ENCODE measurements at places on chromosomes 2 and 18.

DNA sequence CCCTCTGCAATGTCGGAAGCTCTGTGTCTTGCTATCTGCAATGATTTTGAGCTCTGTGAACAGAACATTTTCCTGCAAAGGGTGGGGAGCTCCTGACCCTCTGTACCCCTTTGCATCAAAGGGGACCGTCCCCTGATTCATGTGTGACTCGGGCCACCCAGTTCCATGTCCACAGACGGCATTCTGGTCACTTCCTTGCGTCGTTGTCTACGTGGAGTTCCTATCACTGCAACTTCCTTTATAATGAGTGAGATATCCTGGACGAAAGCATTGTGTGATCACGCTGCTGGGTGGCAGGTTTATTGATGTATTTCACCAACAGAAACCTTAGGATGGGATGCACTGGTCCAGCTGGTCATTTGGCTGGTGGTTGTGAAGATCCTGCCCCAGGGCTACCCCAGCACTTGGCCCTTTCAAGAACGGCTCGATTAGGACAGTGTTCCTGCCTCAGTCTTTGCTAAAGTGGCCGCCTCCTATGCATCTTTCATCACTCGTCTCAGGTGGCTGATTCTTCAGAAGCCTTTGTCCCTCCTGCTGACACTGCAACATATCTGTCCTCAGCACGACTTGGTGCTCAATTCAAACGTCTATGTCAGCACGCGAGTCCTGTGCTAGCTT is 202.7 kb downstream of the ACKR3 start:
- no peak for DNase-seq

DNA sequence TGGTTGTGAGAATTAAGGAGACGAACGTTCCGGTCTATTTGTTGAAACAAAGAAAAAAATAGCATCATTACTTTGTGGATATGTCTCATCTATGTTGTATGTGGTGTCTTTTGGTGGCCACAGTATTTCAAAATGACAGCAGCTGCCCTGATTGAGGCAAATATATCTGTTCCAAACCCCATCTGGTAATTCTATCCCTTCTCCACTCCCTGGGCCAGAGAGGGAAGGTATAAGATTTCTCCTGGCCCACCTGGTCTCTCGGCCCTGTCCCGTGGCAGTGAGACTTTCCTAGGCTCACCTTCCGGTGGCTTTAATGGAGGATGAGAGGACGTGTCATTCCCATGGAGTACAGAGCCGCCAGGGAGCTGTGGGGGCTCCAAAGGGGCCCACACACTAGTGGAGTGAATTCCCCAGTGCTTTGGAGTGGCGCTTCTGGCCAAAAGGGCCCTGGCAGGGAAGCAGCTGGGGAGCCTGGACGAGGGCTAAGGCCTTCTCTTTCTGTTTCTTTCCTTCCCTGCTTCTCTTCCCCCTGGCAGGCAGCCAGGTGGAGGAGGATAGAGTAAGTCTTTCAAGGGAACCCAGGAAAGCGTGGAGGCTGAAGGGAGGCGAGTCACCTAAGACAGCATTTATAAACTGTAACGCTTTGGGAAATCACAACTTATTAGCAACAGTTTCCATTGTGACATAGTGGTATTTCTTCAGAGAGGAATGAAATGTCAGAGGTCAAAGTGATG is 5.6 kb downstream of the FOSL2 start:
- peak; percentile 77 for DNase-seq

DNA sequence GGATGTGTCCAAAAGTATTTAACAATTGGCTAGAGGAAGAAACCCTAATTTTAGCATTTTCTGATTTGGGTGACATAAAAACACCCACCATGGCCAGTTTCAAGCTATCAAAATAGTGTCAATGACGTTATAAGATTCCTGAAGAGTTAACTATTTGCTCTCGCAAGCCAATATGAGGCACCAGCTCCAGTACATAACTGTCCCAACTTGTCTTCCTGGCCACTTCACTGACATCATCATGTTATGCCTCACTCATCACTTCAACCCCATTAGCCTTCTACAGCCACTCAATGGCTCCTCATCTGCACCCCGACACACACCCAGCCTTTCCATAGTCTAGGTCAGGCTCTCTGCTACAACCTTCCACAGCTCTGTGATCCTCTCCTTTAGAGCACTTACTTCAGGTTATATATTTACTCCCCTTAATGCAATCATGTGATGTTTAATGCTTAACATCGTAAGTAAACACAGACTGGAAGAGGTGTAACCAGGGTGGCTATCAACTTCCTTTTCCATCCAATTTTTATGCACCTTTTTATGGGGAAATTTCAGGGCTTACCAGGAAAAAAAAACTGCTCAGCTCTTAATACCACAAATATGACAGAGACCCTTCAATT is 158.7 kb downstream of the VWC2L start:
- DNase-seq = no peak

DNA sequence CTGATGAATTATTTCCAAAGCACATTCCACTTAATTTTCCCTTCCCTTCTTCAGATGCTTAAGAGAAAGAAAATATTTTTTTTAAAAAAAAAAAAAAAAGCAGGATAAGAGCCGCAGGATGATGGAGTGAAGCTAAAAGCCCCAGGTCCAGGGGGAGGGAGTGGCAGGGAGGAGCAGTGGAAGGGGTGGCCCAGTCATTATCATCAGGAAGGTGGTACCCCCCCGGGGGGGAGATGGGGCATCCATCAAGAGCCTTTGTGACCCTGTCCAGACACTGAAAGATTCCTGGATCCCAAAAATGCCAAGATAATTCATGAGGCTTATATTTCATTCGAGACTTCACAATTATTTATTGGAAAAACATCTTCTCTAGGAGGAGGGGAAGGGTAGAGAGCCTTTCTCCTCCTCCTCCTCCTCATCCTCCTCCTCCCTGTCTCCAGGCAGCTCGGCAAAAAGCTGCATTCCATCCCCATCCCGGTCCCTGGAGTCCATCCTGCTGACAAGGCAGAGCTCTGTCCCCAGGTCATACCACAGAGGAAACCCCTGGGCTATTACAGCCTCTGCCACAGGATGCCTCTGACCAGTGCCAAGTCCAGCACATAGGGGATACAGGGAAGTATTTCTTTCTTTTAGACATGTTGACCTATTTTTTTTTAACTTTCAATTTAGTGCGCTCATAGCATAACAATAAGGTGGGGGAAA is 125.3 kb downstream of the TWIST2 start:
- no peak for DNase-seq
